ENCODE measurements at places on chromosomes 2 and 18. TPM values are rescaled to one million over a fixed set of nuclear protein-coding genes. Genes with fewer than 3 reads are reported as not detected.

Gene HMSD
- not detected for total RNA-seq

Gene CD8B
- not detected for total RNA-seq

Gene NT5C1B
- not detected for total RNA-seq

Gene SEPTIN10
- 34.2 TPM for total RNA-seq

Gene ACADL
- 8.2 TPM for total RNA-seq

Gene PAPOLG
- 13.6 TPM for total RNA-seq

Gene SCTR
- not detected for total RNA-seq

Gene NPHP1
- total RNA-seq, result 10.3 TPM

Gene GPAT2
- 1.1 TPM for total RNA-seq

Gene ABCB11
- 0.10 TPM for total RNA-seq

Gene NAT8
- total RNA-seq, result not detected

Gene HOXD12
- total RNA-seq, result not detected

DNA sequence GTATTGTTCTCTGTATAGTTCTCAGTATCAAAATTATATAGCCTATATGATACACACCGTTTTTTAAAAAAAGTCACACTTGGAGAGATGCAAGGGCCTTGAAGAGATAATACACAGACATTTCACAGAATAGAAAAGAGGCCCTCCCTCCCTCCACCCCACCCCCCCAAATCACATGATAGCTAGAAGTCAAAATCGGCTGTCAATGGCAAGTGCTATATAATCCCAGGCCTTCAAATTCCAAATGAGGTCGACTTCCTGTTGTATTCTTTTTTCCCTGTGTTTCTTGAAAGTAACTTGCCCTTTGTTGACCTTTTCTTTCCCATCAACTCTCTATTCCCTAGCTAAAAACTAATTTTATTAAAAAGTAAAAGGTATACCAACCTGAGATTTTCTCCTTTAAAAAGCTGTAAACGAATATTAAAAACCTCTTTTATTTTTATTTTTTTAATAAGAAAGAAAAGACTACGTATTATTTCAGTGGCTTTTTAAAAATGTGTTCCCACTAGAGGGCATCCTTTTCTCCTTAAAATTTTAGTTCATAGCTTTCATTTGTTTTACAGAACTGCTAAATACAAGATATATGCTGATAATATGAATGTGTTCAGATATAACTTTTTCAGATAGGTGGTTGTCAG is 46.6 kb downstream of the KCMF1 start:
- H3K36me3 ChIP-seq, result no peaks in the 10 kb centered on the region
- no peak for DNase-seq
- H3K27ac ChIP-seq, result no peak overlapping the region
- no peaks in the 10 kb centered on the region for H3K27me3 ChIP-seq
- H3K4me3 ChIP-seq, result no peak overlapping the region
- peaks cover 37% of the 10 kb centered on the region for H3K4me1 ChIP-seq

- H3K27ac ChIP-seq, result no peak overlapping the region
- no peak for DNase-seq
- peaks cover 12% of the 10 kb centered on the region for H3K36me3 ChIP-seq
- peaks cover 4% of the 10 kb centered on the region for H3K4me1 ChIP-seq
Measured at GRCh38 chr2:65026704-65027464, 29.3 kb upstream of the CEP68 start.

GRCh38 chr18:58911766-58912165 is 47.1 kb downstream of the ZNF532 start:
- H3K27ac ChIP-seq, result peak overlapping the region; percentile 75
- H3K4me3 ChIP-seq, result peak overlapping the region; percentile 13
- DNase-seq, result no peak
- H3K27me3 ChIP-seq, result no peaks in the 10 kb centered on the region
- H3K4me1 ChIP-seq, result peaks cover 75% of the 10 kb centered on the region

- no peak overlapping the region for H3K27ac ChIP-seq
- DNase-seq, result no peak
- H3K4me3 ChIP-seq, result no peak overlapping the region
- H3K36me3 ChIP-seq, result no peaks in the 10 kb centered on the region
- no peaks in the 10 kb centered on the region for H3K27me3 ChIP-seq
- H3K4me1 ChIP-seq, result no peaks in the 10 kb centered on the region
Measured at GRCh38 chr2:153163055-153163454, 315.5 kb downstream of the RPRM start.

- no peak overlapping the region for H3K4me3 ChIP-seq
- no peak for DNase-seq
- no peak overlapping the region for H3K27ac ChIP-seq
- H3K27me3 ChIP-seq, result no peaks in the 10 kb centered on the region
Measured at GRCh38 chr18:68764016-68764415, 33.9 kb upstream of the CCDC102B start.

- DNase-seq, result no peak
- no peak overlapping the region for H3K4me3 ChIP-seq
- H3K27me3 ChIP-seq, result peaks cover 29% of the 10 kb centered on the region
- H3K36me3 ChIP-seq, result no peaks in the 10 kb centered on the region
- H3K27ac ChIP-seq, result no peak overlapping the region
Measured at GRCh38 chr2:14631406-14632040, 994 bp upstream of the LRATD1 start.

DNA sequence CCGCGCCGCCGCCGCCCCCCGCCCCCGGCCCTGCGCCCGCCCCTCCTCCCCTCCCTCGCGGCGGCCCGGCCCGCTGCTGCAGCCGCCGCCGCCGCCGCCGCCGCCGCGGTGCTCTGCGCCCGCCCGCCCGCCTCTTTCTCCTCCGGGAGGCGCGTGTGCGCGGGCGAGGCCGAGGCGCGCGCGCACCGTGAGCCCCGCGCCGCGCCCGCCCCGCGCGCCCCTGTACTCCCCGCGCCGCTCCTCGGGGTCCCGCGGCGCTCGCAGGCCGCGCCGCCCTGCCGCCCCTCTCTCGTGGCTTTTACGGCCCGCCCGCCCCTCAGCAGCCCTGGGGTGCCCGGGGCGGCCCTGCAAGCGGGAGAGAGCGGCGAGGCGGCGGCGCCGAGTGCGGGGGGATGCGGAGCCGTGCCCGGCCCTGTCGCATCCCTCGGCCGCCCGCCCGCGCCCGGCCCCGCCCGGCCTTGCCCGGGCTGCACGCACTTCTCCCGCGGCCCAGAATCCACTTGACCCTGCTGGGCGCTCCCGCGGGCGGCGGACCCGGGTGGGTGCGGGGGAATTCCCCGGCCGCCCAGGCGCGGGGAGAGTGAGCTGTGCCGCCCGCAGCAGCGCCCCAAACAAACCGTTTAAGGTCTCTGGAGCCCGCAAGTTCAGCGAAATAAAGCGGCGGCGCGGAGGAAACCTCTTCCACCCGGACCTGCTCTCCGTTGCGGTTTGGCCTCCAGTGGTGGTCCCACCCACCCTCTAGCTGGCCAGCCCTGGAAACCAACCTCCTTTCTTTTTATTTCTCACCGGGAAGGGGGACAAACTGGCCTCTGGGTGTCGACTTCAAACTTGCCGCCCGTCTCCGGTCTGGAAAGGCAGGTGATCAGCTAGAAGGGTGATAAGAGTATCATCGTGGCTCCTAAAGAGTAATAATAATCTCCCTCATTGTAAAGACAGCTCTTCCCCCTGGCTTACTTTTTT is 37.4 kb downstream of the AFF3 start:
- H3K27me3 ChIP-seq, result peaks cover 26% of the 10 kb centered on the region
- no peak overlapping the region for H3K27ac ChIP-seq
- H3K4me3 ChIP-seq, result peak overlapping the region; percentile 51
- H3K36me3 ChIP-seq, result no peaks in the 10 kb centered on the region

- no peaks in the 10 kb centered on the region for H3K27me3 ChIP-seq
- H3K4me1 ChIP-seq, result no peaks in the 10 kb centered on the region
- DNase-seq, result no peak
- H3K27ac ChIP-seq, result no peak overlapping the region
- H3K4me3 ChIP-seq, result no peak overlapping the region
- H3K36me3 ChIP-seq, result no peaks in the 10 kb centered on the region
Measured at GRCh38 chr18:21389903-21390302, 147.9 kb downstream of the GREB1L start.

- H3K4me3 ChIP-seq, result no peak within 1 kb of the TSS
- no peaks in the 10 kb centered on the region for H3K4me1 ChIP-seq
- no peak for DNase-seq
- peaks cover 6% of the 10 kb centered on the region for H3K27me3 ChIP-seq
- H3K36me3 ChIP-seq, result no peaks in the 10 kb centered on the region
- H3K27ac ChIP-seq, result no peak within 1 kb of the TSS
Measured at GRCh38 chr18:43277164-43277600, at the start of gene SYT4. Gene SYT4, minus strand, starts transcription at chr18:43277490. Its CDS starts 209 bp downstream, at chr18:43277281.

DNA sequence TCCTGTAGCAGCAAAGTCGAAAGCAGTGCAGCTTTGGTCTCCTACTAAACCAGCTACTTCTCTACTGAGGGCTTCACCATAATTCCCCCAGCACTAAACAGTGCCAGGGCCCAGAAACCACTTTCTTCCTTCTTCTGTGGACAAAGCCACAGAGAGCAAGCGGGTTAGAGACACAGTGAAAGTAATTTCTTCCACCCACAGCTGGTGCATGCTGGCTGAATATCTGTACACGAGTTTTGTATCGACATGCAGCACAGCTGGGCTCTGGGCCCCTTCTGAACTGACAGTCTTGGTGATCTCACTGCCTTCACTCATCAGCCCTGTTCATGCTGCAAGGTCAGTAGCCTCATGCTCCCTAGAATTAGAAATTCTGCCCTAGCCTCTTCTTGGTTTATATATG is 74.0 kb upstream of the SULT1C3 start:
- H3K36me3 ChIP-seq, result no peaks in the 10 kb centered on the region
- DNase-seq, result no peak
- no peaks in the 10 kb centered on the region for H3K27me3 ChIP-seq
- H3K4me1 ChIP-seq, result no peaks in the 10 kb centered on the region

- H3K27ac ChIP-seq, result no peak overlapping the region
- H3K4me1 ChIP-seq, result no peaks in the 10 kb centered on the region
- no peaks in the 10 kb centered on the region for H3K36me3 ChIP-seq
Measured at GRCh38 chr18:9042766-9043481, 59.6 kb upstream of the NDUFV2 start.

- H3K27ac ChIP-seq, result no peak overlapping the region
- H3K4me3 ChIP-seq, result no peak overlapping the region
- H3K36me3 ChIP-seq, result no peaks in the 10 kb centered on the region
- DNase-seq, result no peak
- H3K27me3 ChIP-seq, result no peaks in the 10 kb centered on the region
Measured at GRCh38 chr2:148742373-148742772, 97.8 kb downstream of the EPC2 start.

GRCh38 chr2:158232476-158232875 is 130.8 kb downstream of the UPP2 start:
- no peaks in the 10 kb centered on the region for H3K4me1 ChIP-seq
- no peak overlapping the region for H3K27ac ChIP-seq
- H3K36me3 ChIP-seq, result no peaks in the 10 kb centered on the region
- H3K27me3 ChIP-seq, result no peaks in the 10 kb centered on the region
- no peak for DNase-seq

DNA sequence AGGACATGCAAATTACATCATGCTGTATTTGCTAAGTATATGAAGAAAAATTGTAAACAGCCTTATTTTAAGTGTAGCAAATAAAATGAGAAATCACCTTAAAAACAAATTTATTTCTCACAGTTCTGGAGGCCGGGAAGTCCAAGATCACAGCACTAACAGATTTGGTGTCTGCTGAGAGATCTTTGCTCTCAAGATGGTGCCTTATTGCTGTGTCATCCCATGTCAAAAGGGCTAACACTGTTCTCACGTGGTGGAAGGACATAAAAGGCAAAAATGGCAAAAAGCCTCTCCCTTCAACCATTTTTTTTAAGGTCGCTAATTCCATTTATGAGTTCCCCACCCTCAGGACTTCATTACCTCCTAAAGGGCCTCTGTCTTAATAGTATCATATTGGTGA is 12.1 kb downstream of the XRCC5 start:
- H3K4me3 ChIP-seq, result no peak overlapping the region
- no peaks in the 10 kb centered on the region for H3K27me3 ChIP-seq
- peaks cover 95% of the 10 kb centered on the region for H3K36me3 ChIP-seq
- H3K27ac ChIP-seq, result no peak overlapping the region

DNA sequence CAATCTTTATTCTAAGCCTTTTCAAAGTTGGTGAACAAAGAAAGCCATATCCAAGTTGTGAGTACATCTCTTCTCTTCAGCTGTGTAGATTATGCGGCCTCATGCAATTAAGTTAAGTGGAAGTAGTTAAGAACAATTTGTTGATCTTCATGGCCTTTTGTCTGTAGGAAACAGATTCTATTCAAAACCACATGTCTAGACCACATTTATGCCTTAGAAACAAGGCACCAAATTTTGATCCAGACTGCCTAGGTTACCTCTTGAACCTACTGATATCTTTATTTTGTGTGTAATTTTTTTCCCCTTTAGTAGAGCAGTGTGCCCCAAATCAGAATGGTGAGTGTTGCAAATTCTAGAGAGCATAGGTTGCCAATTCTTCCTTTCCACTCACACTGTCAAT is 101.6 kb upstream of the CERS6 start:
- H3K36me3 ChIP-seq, result no peaks in the 10 kb centered on the region
- no peaks in the 10 kb centered on the region for H3K27me3 ChIP-seq
- no peak for DNase-seq
- no peaks in the 10 kb centered on the region for H3K4me1 ChIP-seq
- no peak overlapping the region for H3K4me3 ChIP-seq
- H3K27ac ChIP-seq, result no peak overlapping the region

DNA sequence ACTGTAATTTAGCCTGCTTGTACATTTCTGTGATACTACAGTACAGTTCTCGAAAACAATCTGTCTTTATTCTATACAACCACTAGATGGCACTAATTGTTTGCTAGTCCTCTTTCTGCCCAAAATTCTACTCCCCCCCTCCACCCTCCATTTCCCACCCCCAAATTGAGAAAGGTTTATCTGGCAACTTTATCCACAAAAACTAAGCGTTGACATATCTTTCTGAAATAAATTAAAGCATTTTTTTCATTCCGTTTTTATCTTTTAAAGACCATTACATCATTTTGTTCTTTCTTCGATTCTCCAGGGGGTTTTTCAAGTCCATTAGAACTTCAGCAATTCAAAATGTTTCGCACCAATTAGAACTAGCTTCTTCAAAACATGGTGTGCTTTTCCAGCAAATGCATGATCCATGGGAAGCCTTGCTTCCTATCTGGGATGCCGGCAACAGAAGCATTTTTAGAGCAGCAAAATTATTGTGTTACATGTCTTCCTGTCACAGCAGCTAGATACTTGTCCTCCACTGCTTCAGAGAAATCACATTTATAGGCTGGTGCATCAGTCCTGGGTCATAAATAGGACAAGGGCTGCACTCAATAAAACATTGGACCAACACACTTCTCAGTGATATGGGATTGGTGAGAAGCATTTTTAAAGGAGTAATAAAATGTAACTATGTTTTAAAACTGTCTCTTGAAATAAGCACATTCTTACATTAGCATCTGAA is 241.3 kb downstream of the PAX3 start:
- no peaks in the 10 kb centered on the region for H3K4me1 ChIP-seq
- H3K27me3 ChIP-seq, result no peaks in the 10 kb centered on the region
- no peak for DNase-seq
- no peaks in the 10 kb centered on the region for H3K36me3 ChIP-seq
- no peak overlapping the region for H3K4me3 ChIP-seq

GRCh38 chr2:112204411-112204810 is 50.4 kb downstream of the ZC3H8 start:
- no peaks in the 10 kb centered on the region for H3K4me1 ChIP-seq
- no peak overlapping the region for H3K27ac ChIP-seq
- H3K36me3 ChIP-seq, result no peaks in the 10 kb centered on the region
- no peak overlapping the region for H3K4me3 ChIP-seq
- no peaks in the 10 kb centered on the region for H3K27me3 ChIP-seq
